ENCODE measurements at places on chromosomes 6 and 20.
A peak's percentile ranks its signal among the peaks of the same experiment; 100 is the strongest.

DNA sequence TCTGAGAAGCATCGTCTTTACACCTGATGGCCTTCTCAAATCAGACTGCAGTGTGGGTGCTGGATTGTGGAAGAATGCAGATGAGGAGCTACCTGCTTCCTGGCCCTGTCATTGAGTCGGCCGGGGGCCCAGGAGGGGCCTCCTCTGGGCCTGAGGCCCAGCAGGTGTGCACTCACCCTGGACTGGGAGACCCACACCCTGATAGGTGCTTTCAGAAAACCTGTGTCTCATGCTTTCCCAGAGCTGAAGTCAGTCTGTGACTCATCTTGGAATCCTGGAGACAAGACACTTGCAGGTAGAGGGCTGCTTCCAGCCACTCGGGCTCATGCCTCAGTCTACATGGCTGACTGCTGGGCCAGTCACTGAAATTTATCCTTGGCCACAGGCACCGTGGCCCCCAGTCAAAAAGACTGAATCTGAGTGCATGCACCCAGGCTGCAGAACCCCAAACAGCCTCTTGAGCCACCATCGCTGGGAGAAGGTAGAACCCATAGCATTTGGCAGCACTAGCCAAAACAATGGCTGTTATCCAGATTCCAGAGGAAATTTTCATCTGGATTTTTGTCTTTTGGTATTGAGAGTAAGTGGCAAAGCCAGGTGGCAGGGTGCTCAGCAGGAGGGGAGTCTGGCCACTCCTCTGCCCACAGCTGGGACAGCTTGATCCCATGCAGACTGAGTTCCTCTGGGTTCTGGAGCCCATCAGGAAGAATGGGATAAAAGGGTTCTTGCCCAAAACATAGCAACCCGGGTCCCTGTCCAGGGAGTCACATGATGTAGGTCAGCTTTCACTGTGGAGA lies 182.0 kb upstream of the CST7 start:
- DNase-seq, result no peak

DNA sequence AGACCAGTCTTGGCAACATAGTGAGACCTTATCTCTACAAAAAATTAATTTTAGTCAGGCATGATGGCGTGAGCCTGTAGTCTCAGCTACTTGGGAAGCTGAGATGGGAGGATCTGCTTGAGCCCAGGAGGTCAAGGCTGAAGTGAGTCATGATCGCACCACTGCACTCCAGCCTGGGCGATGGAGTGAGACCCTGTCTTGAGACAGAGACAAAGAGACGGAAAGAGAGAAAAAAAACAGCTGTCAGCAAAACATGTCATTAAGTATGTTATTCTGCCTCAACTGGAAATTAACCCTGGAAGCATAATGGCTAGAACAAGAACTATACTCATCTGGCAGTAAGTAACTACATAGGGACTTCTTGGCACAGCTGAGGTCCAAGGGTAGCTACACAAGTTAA lies 7.2 kb downstream of the MMS22L start:
- no peak for DNase-seq

- no peak for DNase-seq
Observed at GRCh38 chr6:42704251-42704936, 18.0 kb downstream of the PRPH2 start.

DNA sequence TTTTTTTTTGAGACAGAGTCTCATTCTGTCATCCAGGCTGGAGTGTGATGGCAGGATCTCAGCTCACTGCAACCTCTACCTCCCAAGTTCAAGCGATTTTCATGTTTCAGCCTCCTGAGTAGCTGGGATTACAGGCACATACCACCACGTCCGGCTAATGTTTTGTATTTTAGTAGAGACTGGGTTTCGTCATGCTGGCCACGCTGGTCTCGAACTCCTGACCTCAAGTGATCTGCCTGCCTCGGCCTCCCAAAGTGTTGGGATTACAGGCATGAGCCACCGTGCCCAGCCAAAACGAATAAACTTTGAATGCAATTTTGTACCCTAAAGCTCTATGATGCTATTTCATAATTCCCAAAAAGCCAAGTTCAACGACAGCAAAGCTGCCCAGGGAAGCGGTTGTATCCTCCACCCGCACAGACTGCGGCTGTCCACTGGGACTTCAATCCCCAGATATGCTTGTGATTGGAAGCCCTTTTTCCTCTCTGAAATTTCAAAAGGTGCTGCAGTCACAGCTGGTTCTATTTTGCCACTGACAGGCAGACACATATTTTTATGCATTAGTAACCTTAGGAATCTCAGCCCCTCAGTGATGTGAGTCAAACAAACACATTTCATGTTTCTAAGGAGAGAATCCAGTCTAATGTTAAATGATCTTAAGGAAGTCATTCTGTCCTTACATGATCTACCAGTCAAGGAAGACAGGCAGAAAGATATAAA lies 8.7 kb upstream of the RAMACL start:
- DNase-seq, result no peak

DNA sequence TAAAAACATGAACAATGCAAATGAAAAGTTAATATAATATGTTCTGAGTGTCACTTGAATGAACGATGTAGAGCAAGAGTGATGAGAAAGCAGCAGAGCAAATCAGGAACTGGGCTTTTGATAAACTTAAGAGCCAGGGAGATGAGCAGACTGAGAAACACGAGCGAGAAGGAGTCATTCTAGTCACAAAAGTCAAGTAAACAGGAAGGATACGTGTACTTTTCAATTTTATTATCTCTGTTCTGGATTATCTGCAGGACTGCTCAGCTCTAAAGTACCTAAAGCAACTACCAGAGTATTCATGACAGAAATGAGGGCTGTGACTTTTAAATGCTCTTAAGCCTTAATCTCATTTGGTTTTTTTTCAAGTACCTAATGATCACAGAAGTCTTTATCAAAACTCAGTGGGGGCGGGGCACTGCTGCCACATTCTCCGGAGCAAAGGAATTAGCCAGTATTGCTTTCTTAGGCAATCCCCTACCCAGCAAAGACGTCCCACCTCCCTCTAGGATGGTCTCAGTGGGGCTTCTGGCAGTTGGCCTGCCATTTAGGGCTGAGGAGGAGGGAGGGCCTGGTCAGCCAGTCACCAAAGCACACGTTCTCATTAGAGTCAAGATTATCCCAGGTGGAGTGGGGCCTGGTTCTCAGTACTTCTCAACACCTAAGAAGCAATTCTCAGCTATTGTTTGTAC lies 8.6 kb downstream of the MAN1A1 start:
- no peak for DNase-seq

GRCh38 chr6:156068881-156069280 lies 613.2 kb upstream of the NOX3 start:
- DNase-seq, result no peak

DNA sequence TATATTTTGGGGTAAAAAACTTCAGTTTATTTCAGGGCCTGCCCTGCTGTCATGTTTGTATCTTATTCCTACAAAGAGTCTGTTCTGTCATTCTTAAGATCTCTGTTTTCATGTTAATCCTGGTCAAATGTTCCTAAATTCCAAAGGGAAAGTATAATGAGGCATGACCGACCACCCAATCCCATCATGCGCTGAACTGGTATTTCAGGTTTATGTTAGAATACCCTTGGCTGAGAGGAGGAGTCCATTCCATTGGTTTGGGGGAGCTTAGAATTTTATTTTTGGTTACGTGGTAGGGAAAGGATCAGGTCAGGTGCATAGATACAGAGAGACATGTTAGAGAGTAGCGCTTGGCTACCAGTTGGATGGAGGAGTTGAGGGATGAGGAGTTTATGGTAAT lies 25.7 kb downstream of the CFAP61 start:
- DNase-seq, result no peak

DNA sequence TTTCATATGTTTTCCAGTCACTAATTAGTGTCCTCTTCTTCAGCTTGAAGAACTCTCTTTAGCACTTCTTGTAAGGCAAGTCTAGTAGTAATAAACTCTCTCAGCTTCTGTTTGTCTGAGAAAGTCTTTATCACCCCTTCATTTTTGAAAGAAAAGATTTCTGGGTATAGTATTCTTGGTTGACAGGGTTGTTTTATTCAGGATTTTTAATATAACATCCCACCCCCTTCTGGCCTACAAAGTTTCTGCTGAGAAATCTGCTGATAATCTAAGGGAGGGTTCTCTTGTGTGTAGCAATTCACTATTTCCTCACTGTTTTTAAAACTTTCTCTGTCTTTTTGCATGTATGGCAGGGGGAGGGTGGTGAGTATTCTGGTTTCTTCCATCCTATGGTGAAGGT lies 9.6 kb upstream of the WFDC11 start:
- no peak for DNase-seq

- peak; percentile 67 for DNase-seq
Observed at GRCh38 chr6:158357570-158358216, 45.4 kb downstream of the TULP4 start.

DNA sequence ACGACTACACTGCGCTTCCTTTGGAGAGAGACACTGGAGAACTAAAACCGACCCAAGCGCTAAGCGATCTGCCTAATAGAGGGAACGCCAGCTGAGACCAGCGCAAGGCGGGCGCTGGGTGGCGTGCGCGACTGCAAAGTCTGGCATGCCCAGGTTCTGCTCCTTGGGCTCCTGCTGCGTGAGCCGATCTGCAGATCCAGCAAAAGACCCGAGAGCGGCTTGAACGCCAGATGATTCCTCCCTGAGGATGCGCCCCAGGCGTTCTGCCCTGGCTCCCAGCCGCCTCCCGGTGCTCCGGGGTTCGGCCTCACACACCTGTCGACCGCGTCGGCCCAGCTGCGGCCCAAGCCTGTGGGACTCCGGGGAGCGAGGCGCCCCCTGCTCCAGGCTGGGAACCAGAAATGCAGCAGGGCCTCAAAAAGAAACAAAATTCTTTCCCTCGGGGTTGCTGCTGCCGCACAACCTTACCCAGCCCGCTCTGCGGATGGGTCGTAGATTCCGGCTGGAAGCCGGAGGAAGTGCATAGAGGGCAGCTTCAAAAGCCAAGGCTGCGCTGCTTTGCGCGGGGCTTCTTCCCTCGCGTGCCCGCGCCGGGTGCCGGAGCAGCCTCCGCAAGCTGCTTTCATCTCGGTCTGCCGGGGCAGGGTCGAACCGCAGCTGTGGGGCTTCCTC lies 17.9 kb upstream of the PRDM13 start:
- no peak for DNase-seq

GRCh38 chr6:34249469-34250261 lies 859 bp upstream of the SMIM29 start:
- DNase-seq, result no peak

DNA sequence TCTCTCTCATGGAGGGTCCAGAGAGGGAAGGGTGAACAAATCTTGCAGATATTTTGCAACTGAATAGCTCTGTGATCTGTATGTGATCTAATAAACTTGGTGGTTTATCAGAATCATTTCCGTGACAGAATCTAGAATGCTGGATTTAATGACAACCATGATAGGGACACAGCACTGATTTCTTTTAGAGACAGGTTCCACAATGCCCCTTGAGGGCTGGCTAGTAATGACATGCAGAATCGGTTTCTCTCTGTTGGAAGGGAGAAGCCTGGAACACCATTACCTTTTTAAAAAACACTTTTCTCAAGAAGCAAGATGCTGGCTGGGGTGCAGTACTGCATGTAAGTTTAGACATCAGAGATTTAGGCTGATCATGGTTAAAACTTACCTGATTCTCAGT lies 313.4 kb downstream of the CDH26 start:
- DNase-seq, result no peak

DNA sequence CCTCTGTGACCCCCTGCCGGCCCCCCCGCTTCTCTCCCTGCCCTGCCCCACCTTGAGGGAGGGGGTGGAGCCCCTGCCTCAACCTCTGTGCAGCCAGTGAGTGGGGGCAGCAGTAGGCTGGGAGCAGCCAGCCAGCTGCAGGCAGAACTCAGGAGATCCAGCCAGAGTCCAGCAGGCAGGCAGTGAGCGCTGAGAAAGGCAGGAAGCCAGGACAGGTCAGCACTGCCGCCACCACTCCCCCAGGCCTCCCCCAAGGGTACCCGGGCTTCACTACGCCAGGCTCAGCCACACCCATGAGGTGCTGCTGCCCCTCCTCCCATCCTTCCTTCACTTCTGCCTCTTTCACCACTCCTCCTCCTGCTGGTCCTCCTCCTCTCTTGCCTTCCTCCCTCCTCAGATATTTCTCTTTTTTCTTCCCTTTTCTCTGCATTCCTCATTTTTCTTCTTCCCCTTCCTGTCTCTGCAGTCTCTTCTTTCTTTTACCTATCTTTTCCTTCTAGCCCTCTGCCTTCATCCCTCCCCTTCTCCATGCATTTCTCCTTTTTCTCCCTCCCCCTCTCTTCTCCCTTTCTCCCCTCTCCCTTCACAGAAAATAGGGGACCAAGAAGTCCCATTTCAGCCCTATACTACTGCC lies 11.5 kb downstream of the TMEM63B start:
- no peak for DNase-seq

DNA sequence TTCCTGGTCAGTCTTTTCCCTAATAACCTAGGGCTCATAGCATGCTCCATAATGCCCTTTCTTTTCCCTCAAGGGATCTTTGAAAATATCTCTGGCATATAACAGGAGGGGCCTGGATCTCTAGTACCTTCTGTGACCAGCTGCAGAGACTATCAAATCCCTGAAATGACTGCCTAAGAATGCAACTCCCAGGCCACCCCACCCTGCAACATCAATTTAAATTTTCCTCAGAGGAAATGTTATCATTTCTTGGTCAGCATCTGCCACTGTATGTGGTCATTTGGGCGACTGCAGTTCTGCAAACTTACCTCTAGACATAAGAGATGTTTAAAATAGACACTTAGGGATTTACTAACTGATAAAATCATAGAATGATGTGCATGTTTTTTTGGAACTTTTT lies 200.2 kb downstream of the KCNQ5 start:
- DNase-seq, result no peak

GRCh38 chr20:13121840-13122515 lies 99.1 kb upstream of the ISM1 start:
- DNase-seq, result no peak

- no peak for DNase-seq
Observed at GRCh38 chr6:63509652-63510352, 62.5 kb upstream of the LOC128125822 start.

DNA sequence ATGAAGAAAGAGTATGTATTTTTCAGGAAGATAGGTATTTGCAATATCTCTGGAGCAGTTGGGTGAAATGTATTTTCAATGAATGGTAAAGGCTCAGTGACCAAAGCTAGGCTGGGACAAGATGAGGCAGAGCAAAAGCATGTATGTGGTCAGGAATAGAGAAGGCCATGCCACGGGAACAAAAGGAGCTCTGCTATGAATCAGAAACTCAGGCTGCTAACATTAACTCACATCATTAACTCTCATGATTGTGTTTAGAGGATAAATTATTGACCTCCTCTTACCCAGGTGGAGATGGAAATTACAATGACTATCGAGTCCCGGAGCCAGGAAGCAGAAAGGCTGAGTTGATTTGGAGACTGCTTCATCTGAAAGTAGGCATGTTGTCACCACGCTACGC lies 220.2 kb downstream of the FUT9 start:
- no peak for DNase-seq

GRCh38 chr20:34791289-34792020 lies 34.0 kb downstream of the NCOA6 start:
- DNase-seq, result no peak

DNA sequence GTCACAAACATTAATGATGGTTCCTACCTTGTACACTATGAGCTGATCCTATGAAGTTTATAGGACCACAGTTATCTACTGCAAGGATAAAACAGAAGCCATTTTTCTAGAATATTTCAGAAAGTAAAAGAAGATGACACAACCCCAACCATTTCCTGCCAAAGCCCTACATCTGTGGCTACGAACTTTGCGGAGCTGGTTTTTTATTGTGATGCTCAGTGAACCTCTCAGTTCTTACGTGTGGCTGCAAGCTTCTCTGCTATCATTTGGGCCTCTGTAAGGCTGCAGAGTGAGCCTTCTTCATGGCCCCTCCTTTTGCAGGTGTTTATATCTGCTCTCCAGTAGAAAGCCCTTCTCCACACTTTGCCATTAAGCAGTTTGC lies 17.8 kb upstream of the TAGAP start:
- DNase-seq, result peak; percentile 75

- peak; percentile 62 for DNase-seq
Observed at GRCh38 chr20:63969838-63970713, at the start of gene ZNF512B. TSS of gene ZNF512B (minus strand) at chr20:63969930. CDS start at chr20:63967950, 1,980 bp downstream.
